ENCODE measurements at places on chromosomes 4 and X. TPM values are rescaled to one million over a fixed set of nuclear protein-coding genes. Genes with fewer than 3 reads are reported as not detected.
A peak's percentile ranks its signal among the peaks of the same experiment; 100 is the strongest.

GRCh38 chr4:1347410-1347864 is 429 bp downstream of the UVSSA start:
- peak; percentile 81 for DNase-seq
- no peaks in the 10 kb centered on the region for H3K27me3 ChIP-seq
- H3K36me3 ChIP-seq, result no peaks in the 10 kb centered on the region
- peak overlapping the region; percentile 75 for H3K27ac ChIP-seq
- H3K4me3 ChIP-seq, result peak overlapping the region; percentile 83

DNA sequence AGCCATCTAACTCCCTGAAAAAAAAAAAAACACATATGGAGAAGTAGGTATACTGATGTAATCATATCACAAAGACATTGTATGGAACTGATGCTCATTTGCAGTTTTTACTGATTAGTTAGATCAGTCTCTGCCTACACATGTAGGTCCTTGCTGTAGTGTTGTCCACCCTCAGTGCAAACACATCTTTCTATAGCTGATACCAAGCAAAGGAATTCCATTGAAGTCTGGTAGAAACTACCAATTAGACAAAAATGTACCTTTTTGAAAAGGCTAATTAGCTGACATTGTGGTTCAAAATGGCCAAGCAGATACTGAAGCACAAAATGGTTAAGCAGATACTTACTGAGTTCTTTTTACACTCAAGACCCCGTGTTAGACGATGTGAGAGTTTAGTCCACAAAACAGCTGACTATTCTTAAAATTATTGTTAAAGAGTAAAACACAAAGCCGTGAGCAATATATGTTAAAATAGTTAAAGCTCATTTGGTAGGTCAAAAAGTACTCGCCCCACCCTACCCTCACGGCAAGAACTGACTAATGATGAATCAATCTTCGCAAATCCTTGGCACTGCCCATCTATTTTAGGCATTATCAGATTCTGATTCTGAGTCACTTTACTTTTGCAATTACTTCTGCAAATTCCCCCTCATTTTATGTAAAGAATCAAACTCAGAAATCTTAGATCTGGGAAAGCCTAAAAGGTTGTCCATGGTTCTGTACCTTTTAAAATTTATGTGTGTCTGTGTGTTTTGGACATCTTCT is 40.4 kb downstream of the COL4A6 start:
- H3K4me3 ChIP-seq, result no peak overlapping the region
- no peaks in the 10 kb centered on the region for H3K36me3 ChIP-seq
- no peak for DNase-seq
- no peaks in the 10 kb centered on the region for H3K4me1 ChIP-seq
- H3K27ac ChIP-seq, result no peak overlapping the region

DNA sequence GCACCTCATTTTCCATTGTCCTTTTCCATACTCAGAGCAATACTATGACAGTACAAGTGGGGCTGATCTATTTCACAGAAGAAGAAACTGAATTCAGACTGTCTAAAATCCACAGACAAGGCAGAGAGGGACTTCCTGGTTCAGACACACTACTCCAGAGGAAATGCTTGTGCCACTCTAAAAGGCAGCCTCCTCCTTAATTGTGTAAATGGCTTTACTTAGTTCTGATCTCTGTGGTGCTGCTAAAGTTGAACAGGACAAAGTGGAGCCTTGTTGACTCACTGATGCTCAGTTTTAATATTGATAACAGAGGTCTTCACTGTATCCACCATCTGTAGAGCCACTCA is 122.4 kb downstream of the KIT start:
- H3K4me3 ChIP-seq, result no peak overlapping the region
- H3K36me3 ChIP-seq, result no peaks in the 10 kb centered on the region

GRCh38 chr4:10495651-10496050 is 38.4 kb upstream of the ZNF518B start:
- no peaks in the 10 kb centered on the region for H3K36me3 ChIP-seq
- H3K4me3 ChIP-seq, result no peak overlapping the region
- H3K27me3 ChIP-seq, result no peaks in the 10 kb centered on the region
- DNase-seq, result no peak
- no peak overlapping the region for H3K27ac ChIP-seq

DNA sequence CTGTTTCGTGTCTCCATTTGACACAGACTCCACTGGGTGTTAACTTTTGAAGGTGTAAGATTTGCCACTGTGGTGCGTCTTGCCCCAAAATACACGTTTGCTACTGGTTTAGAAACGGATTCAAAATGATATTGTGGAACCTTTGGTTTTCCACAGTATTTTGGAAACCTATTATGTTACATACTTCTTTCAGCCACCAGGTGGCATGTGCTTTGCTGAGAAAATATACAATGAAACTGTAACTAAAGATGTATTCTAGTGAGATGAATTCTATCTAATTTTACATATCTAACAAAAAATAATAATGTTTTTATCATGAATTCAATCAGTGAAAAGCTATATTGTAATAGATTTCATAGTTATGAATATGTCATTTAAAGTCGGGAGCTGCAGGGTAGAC is 28.4 kb upstream of the SLITRK4 start:
- H3K4me3 ChIP-seq, result no peak overlapping the region
- no peaks in the 10 kb centered on the region for H3K27me3 ChIP-seq
- H3K36me3 ChIP-seq, result no peaks in the 10 kb centered on the region
- no peak overlapping the region for H3K27ac ChIP-seq

DNA sequence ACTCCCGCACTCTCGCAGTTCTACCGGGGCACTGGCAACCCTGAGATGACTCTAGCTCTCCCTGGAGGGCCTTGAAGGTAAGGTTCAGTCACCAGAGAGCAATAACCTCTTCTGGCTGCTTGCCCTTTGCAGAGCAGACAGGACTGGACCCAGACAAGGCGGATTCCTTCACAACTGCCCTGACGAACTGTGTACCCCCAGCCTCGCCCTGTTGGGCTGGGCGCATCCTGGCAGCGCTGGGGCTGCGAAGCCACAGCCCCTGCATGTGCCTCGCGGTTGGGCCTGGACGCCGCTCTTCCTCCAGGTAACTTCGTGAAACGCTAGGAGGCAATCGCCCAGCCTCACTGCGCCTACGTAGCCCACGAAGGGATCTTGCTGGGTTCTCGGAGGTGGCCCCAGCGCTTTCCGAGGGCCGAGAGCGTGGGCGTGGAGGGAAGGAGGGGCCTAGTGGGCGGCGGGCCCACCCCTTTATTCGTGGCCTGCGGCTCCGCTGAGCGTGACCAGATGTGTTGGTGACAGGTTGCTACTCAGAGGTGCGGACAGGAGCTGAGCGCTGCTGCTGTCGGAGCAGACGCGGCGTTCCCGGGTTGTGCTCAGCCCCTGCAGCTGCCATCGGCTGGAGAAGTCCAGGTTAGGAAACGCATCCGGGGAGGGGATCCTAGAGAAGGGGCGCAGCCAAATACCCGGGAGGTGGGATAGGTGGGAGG is 1.9 kb upstream of the MAMLD1 start:
- no peak overlapping the region for H3K27ac ChIP-seq
- H3K4me3 ChIP-seq, result peak overlapping the region; percentile 52
- H3K27me3 ChIP-seq, result no peaks in the 10 kb centered on the region
- peaks cover 3% of the 10 kb centered on the region for H3K4me1 ChIP-seq
- peak; percentile 52 for DNase-seq

GRCh38 chrX:118047446-118048186 is 69.0 kb downstream of the KLHL13 start:
- no peak overlapping the region for H3K4me3 ChIP-seq
- no peaks in the 10 kb centered on the region for H3K4me1 ChIP-seq
- no peaks in the 10 kb centered on the region for H3K36me3 ChIP-seq
- H3K27ac ChIP-seq, result no peak overlapping the region
- H3K27me3 ChIP-seq, result no peaks in the 10 kb centered on the region

DNA sequence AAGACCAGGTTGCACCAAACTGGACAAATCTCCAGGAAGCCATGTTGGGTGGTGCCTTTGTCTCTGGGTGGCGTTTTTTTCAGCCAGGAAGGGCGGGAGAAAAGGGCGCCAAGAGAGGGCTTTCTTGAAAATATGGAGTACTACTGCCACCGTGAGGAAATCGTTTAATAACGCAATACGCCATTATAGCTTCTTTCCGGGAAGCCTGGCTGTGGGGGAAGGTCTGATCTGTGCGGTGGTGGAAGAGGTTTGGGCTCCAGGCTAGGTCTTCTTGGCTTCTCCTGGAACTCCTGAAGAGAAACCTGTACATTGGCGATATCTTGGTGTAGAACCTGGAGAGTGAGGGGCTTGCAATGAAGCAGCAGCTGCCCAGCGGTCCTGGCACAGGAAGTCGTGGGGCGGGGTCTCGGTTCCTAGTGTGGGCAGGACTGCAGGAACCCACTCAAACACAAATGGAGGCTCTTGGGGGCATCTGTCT is 202.7 kb downstream of the OR13H1 start:
- no peaks in the 10 kb centered on the region for H3K4me1 ChIP-seq
- DNase-seq, result peak; percentile 89
- H3K27me3 ChIP-seq, result no peaks in the 10 kb centered on the region
- H3K4me3 ChIP-seq, result peak overlapping the region; percentile 29
- no peak overlapping the region for H3K27ac ChIP-seq

GRCh38 chr4:10622728-10623127 is 61.8 kb downstream of the CLNK start:
- no peaks in the 10 kb centered on the region for H3K27me3 ChIP-seq
- peaks cover 1% of the 10 kb centered on the region for H3K4me1 ChIP-seq
- DNase-seq, result no peak

DNA sequence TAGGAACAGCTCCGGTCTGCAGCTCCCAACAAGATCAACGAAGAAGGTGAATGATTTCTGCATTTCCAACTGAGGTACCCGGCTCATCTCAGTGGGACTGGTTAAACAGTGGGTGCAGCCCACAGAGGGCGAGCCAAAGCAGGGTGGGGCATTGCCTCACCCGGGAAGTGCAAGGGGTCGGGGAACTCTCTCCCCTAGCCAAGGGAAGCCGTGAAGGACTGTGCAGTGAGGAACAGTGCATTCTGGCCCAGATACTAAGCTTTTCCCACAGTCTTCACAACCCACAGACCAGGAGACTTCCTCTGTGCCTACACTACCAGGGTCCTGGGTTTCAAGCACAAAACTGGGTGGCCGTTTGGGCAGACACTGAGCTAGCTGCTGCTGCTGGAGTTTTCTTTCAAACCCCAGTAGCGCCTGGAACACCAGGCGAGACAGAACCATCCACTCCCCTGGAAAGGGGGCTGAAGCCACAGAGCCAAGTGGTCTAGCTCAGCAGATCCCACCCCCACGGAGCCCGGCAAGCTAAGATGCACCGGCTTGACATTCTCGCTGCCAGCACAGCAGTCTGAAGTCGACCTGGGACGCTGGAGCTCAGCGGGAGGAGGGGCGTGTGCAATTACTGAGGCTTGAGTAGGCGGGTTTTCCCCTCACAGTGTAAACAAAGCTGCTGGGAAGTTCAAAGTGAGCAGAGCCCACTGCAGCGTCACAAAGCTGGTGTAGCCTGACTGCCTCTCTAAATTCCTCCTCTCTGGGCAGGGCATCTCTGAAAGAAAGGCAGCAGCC is 84.6 kb downstream of the THOC2 start:
- no peaks in the 10 kb centered on the region for H3K36me3 ChIP-seq
- H3K27me3 ChIP-seq, result no peaks in the 10 kb centered on the region
- no peak overlapping the region for H3K27ac ChIP-seq

GRCh38 chr4:143524211-143524610 is 10.7 kb downstream of the SMARCA5 start:
- H3K4me1 ChIP-seq, result no peaks in the 10 kb centered on the region
- no peak overlapping the region for H3K4me3 ChIP-seq
- DNase-seq, result no peak
- no peaks in the 10 kb centered on the region for H3K36me3 ChIP-seq

Gene TNIP2
- total RNA-seq, result 28.1 TPM

Gene CXXC4
- total RNA-seq, result 1.3 TPM

Gene ITGB1BP2
- total RNA-seq, result 3.7 TPM

Gene LEF1
- 4.9 TPM for total RNA-seq

Gene ADH1A
- total RNA-seq, result 0.53 TPM

Gene KLF8
- 11.9 TPM for total RNA-seq

Gene GNL3L
- total RNA-seq, result 26.8 TPM

Gene SPATA4
- not detected for total RNA-seq

Gene CTAG1A
- total RNA-seq, result not detected

Gene SHROOM2
- total RNA-seq, result 10.8 TPM

Data from ovary (tissue), 10 donors.